ENCODE measurements at places on chromosomes 2 and 18.

DNA sequence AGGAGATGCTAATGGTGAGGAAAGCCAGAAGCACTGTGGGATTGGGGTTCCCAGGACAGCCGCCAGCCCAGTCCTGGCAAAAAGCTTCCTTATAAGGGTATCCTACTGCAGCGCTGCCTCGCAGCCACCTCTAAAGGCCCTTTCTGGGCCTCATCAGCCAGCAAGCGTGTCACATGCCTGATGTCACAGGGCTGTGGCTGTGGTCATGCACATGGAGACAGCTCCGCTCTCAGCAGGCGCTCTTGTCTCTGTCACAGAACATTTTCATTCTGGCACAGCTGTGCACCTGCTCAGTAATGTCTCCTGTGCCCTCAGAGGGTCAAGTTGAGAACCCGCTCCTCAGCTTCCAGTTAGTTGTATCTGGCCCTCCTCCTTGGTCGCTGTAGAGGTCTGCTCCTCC, 17.7 kb upstream of the MAL start:
- no peak for DNase-seq

DNA sequence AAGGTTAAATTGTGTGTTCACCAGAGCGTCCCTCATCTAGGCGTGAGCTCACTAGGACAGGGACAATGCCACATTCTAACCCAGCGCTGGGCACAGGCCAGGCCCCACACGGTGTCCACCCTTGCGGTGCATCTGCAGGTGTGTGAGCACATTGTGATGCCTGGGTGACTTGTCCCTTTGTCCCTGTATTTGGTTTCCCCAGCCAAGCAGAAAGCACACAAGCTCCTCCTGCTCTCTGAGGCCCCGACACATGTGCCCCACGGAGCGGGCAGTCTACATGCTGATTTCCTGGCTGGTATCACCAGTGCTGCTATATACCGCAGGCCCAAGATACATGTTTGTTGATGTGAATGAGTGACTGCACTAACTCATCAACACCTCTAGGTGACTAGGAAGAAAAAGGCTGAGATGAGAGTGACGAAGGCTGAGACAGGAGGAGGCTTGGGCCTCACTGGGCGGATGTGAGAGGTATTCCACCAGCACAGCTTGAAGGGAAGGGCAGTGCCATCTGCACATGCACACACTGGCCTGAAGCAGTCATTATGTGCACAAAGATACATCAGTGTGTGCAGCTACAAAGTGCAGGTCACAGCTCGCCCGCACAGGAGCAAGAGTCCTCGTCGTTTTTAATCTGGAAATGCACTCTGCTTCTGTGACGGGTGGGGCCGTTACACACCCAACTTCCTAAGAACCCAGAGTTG, 205.9 kb downstream of the EIPR1 start:
- DNase-seq: no peak

- DNase-seq: no peak
These were observed 44.4 kb upstream of the CCDC68 start for GRCh38 chr18:55003695-55004094.

- no peak for DNase-seq
These were observed 59.9 kb downstream of the MDH1 start for GRCh38 chr2:63648632-63649031.

DNA sequence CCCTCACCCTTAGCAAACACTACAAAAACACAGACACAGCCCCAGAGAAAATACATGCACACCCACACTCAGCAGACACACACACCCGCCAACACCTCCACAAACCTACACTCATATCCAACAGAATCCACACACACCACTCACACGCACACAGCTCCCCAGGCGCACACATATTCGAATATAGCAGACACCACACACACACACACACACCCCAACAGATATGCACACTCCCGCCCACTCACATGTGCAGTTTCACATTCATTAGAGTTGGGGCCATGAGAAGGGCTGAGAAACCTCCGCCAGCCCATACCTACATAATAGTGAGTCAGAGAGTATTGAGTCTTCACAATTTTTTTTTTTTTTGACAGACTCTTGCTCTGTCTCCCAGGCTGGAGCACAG, 29.4 kb upstream of the NOTO start:
- no peak for DNase-seq

DNA sequence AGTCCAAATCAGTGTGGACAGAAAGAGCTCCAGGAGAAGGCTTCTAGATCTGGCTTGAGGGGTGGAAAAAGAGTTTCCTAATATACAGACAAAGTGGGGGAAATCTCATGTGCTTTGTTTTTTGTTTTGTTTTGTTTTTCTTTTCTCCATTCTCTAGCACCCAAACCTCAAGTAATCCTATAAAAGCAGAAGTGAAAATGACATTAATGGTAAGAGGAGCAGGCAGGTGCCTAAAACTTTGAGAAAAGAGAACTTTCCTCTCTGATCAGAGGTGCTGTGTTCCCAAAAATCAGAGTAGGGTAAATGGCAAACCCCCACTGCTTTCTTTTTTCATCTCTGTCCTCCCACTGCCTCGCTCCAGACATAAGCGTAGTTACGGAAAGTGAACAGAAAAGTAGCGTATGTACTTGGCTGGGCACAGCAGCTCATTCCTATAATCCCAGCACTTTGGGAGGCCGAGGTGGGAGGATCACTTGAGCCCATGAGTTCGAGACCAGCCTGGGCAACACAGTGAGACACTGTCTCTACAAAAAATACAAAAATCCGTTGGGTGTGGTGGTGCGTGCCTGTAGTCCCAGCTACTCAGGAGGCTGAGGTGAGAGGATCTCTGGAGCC, 77.8 kb downstream of the FAM161A start:
- no peak for DNase-seq

- no peak for DNase-seq
These were observed 124.3 kb downstream of the RIF1 start for GRCh38 chr2:151534001-151534400.

DNA sequence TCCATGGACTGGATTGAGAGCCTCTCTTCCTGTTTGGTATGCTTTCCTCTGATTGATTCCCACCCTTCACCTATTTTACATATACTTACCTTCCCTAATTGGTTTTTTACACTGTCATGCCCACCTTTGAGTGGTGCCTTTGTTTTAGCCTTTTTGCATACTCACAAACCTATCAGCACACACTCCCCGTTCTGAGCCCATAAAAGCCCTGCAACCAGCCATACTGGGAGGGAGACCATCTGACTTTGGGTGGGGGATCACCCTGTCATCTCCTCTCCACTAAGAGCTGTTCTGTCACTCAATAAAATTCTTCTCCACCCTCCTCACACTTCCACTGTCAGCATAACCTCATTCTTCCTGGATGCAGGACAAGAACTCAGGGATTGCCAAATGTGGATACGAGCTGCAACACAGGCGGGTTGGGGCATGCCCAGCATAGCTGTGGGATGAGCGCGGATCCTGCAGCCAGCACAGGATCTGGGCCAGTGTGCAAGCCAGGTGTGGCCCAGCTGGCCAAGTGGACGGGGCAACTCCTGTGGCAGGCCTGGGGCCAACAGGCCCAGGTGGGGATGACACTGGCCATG, 9.4 kb upstream of the MOB1A start:
- no peak for DNase-seq

- DNase-seq: no peak
These were observed 612.8 kb downstream of the RNF144A start for GRCh38 chr2:7530001-7530400.
